Uterine smooth muscle cell (primary cell): ENCODE measurements at places on chromosomes 6 and 20. TPM values are rescaled to one million over a fixed set of nuclear protein-coding genes. Genes with fewer than 3 reads are reported as not detected.

The BPIFB2 gene
- total RNA-seq = not detected in 2 replicates

The LPA gene
- total RNA-seq = not detected in 2 replicates

The NFATC2 gene
- total RNA-seq = not detected in 2 replicates

The ENPP5 gene
- total RNA-seq = 0.50 and 0.55 TPM in 2 replicates

The TMEM244 gene
- total RNA-seq = 0.66 TPM in 1 of 2 replicates, not detected in the other

The HLA-DMB gene
- total RNA-seq = under 0.01 TPM in 1 of 2 replicates, not detected in the other

The DAAM2 gene
- total RNA-seq = 3.8 and 6.5 TPM in 2 replicates

The OSBPL2 gene
- total RNA-seq = 23.0 and 32.7 TPM in 2 replicates

The TCF21 gene
- total RNA-seq = 1.9 and 5.5 TPM in 2 replicates

The BANF2 gene
- not detected in 2 replicates for total RNA-seq

The KCNS1 gene
- 1.00 and 1.6 TPM in 2 replicates for total RNA-seq

The COL21A1 gene
- total RNA-seq = 6.2 and 6.9 TPM in 2 replicates

The HLA-G gene
- not detected in 2 replicates for total RNA-seq

The BMP6 gene
- total RNA-seq = 0.55 and 3.7 TPM in 2 replicates

The ADTRP gene
- total RNA-seq = 6.4 and 6.9 TPM in 2 replicates

The NKAIN4 gene
- total RNA-seq = not detected in 2 replicates

The KCNQ2 gene
- total RNA-seq = not detected in 2 replicates

The ATP6V1G2 gene
- total RNA-seq = 2.0 and 3.0 TPM in 2 replicates

The TBCC gene
- total RNA-seq = 36.1 and 45.9 TPM in 2 replicates

The VARS1 gene
- 68.7 and 88.5 TPM in 2 replicates for total RNA-seq

The BMP2 gene
- 5.0 and 13.5 TPM in 2 replicates for total RNA-seq

The E2F1 gene
- 10.4 and 24.3 TPM in 2 replicates for total RNA-seq

The CST4 gene
- 0.22 and 0.75 TPM in 2 replicates for total RNA-seq

The MOCS1 gene
- total RNA-seq = 9.8 and 11.9 TPM in 2 replicates

The NHLRC1 gene
- total RNA-seq = 2.7 and 3.3 TPM in 2 replicates

The DPPA5 gene
- not detected in 2 replicates for total RNA-seq

The FKBP5 gene
- total RNA-seq = 14.5 and 27.1 TPM in 2 replicates

The OR2B6 gene
- total RNA-seq = not detected in 2 replicates

The ULBP2 gene
- total RNA-seq = 2.6 and 4.1 TPM in 2 replicates

The UFL1 gene
- total RNA-seq = 44.3 and 48.4 TPM in 2 replicates

The AIF1 gene
- total RNA-seq = not detected in 2 replicates

The TREML1 gene
- not detected in 2 replicates for total RNA-seq

The TUBB2B gene
- 0.89 and 4.2 TPM in 2 replicates for total RNA-seq

The GNAS-AS1 gene
- 0.87 and 1.00 TPM in 2 replicates for total RNA-seq

The GJA1 gene
- total RNA-seq = 355 and 1,114 TPM in 2 replicates

The GSTA1 gene
- total RNA-seq = not detected in 2 replicates

The TMC2 gene
- not detected in 2 replicates for total RNA-seq

The ADGB gene
- not detected in 2 replicates for total RNA-seq

The OR2J3 gene
- not detected in 2 replicates for total RNA-seq

The ACSS1 gene
- 5.5 and 6.6 TPM in 2 replicates for total RNA-seq

The CDS2 gene
- total RNA-seq = 39.6 and 44.0 TPM in 2 replicates

The BPI gene
- total RNA-seq = 0.12 TPM in 1 of 2 replicates, not detected in the other

The PCED1A gene
- 22.2 and 34.0 TPM in 2 replicates for total RNA-seq

The KCNK5 gene
- under 0.01 and 0.11 TPM in 2 replicates for total RNA-seq

The GTSF1L gene
- total RNA-seq = not detected in 2 replicates

The C6orf163 gene
- total RNA-seq = 1.00 and 2.1 TPM in 2 replicates

The THEMIS gene
- not detected in 2 replicates for total RNA-seq

The GSTA2 gene
- not detected in 2 replicates for total RNA-seq

The HDGFL1 gene
- not detected in 2 replicates for total RNA-seq

The CALHM5 gene
- total RNA-seq = 1.00 and 3.0 TPM in 2 replicates

The VSTM2L gene
- total RNA-seq = 0.66 and 2.2 TPM in 2 replicates

The C4B gene
- total RNA-seq = 2.0 and 6.0 TPM in 2 replicates

The MYLK4 gene
- 0.22 and 0.25 TPM in 2 replicates for total RNA-seq

The RIPPLY2 gene
- under 0.01 and 0.87 TPM in 2 replicates for total RNA-seq

The SAPCD1 gene
- total RNA-seq = 1.00 and 1.2 TPM in 2 replicates

The COL12A1 gene
- total RNA-seq = 526 and 765 TPM in 2 replicates

The LINC00237 gene
- total RNA-seq = not detected in 2 replicates
